Inflammatory macrophage treated with lipopolysaccharide for 4 hours (primary cell): ENCODE measurements at places on chromosomes 2 and 18.
A peak's percentile ranks its signal among the peaks of the same experiment; 100 is the strongest.

DNA sequence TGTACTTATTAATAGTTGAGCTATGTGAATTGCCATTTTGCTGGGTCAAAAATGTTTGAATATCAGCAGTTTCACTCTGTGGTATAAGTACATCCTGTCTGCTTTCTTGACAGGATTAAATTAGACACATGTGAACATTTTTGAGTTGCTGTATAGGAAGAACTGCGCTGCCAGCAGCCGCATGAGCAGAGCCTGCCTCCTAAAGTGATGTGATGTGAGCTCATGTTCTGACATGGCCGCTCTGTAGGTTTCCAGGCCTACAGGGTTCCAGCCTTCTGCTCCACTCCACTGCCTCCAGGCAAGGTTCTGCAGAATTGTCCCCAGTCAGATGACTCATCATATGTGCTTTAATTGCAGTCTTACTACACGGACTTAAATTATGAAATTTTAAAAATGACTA is 119.7 kb upstream of the NFATC1 start:
- DNase-seq, result peak; percentile 11

- peak; percentile 42 for DNase-seq
Observed at GRCh38 chr18:3451989-3452749, 2.2 kb downstream of the TGIF1 start.

DNA sequence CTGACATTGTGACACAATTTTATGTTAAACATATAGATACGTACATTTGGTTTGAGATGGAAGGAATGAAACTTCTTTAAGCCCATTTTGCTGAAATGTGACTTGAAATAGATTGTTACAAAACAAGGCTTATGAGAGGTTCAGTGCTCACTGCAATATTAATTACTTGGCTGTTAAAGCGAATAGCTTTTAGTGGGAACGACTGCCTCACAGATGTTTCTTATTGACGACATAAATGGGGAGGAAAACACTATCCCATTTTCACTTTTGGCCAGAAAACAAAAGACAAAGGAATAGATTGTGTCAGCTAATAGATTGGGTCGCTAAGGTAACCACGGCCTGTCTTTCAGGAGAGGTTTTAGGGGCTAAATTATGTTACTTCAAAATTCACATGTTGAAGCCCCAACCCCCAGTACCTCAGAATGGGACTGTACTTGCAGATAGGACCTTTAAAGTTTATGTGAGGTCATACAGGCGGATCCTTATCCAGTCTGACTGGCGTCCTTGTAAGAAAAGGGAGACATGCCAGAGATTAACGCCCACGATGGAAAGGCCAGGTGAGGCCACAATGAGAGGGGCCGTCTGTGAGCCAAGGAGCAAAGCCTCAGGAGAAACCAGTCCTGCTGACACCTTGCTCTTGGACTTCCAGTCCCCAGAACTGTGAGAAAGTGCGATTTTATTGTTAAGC is 10.8 kb downstream of the INPP1 start:
- DNase-seq, result no peak

GRCh38 chr2:15731889-15732271 is 140.2 kb downstream of the DDX1 start:
- no peak for DNase-seq

GRCh38 chr18:76495006-76495370 is at the start of gene ZNF516:
Gene ZNF516, minus strand, starts transcription at chr18:76495242. Its CDS starts 52,188 bp downstream, at chr18:76443054.
- DNase-seq, result peak; percentile 33

GRCh38 chr18:13259701-13260100 is 41.1 kb downstream of the LDLRAD4 start:
- DNase-seq, result no peak

DNA sequence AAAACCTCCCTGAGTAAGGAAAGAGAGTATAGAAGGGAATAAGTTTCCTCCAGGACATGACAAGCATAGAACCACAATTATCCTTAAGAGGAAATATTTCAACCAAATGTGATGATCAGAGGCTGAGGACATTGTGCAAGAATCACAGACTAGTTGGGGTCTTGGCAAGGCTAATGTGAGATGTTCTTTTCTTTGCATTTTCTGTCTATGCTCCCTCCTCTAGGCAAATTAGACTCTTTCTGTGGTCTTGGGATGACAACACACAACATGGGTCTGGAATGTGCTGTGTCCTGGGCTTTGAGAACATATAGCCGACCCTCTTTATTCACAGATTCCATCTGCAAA is 32.0 kb upstream of the IL1RL1 start:
- DNase-seq, result no peak

- peak; percentile 96 for DNase-seq
Observed at GRCh38 chr2:205706769-205707381, 24.6 kb downstream of the NRP2 start.

DNA sequence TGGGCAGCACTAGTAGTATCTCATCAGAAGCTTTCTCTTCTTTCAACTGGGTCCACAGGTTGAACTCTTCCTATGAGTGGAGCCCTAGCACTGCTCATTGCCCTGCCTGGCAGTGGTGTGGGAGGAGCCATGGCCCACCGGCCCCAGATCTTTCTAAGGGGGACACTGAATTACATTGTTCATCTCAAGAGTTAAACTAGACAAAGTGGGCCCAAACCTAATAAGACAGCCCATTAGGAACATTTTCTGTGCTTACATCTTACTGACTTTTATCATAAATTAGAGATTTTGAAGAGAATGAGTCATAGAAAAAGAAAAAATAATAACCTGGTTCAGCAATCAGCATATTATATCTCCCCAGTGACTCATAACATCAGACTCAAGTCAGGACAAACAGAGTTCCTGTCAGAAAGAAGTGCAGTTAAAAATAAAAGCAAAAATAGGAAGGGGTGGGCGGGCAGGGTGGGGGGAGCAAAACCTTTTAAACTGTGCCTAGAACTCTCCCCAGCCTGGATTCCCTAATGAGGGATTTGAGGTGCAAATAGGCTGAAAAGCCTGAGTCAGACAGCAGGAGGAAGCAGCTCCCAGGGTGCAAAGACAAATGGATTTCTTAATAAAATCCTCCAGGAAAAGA is 161.6 kb upstream of the TRIB2 start:
- peak; percentile 40 for DNase-seq

DNA sequence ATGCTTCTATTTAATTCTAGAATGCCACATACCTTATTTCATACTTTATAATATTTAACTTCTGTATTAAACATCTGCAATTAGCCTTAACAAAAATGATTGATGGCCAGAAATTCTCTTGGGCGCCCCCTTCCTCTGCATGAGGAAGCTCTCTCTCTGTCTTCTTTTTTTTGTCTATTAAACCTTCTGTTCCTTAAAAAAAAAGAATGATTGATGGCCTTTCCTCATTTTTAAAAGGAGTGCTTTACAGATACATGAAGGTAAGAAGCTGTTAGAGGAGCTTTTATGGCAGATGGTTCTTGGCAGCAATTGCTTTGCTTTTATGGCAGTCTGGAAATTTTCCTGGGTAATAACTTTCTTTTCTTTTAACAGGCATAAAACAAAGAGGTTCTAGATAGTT is 526.9 kb downstream of the SLC4A3 start:
- no peak for DNase-seq

GRCh38 chr2:231977430-231977829 is 15.9 kb downstream of the DIS3L2 start:
- no peak for DNase-seq

DNA sequence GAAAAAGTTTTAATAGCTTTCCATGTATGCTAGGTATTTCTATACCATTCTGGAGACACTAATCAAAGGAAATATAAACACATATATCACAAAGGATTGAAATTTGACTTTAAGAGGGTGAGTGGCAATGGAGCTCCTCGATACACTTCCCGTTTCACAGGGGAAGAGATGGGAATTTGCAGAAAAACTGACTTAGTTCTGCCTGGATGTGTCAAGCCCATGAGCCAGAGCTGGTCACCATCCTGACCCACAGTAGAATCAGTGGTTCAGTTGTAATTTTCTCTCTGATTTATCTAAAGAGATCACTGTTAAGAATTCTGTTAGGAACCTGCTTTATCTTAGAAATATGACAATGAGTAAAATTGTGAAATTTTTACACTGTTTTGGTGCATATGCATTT is 34.2 kb downstream of the PLCL1 start:
- DNase-seq, result peak; percentile 80

- no peak for DNase-seq
Observed at GRCh38 chr18:73669297-73669696, 478.3 kb downstream of the FBXO15 start.

DNA sequence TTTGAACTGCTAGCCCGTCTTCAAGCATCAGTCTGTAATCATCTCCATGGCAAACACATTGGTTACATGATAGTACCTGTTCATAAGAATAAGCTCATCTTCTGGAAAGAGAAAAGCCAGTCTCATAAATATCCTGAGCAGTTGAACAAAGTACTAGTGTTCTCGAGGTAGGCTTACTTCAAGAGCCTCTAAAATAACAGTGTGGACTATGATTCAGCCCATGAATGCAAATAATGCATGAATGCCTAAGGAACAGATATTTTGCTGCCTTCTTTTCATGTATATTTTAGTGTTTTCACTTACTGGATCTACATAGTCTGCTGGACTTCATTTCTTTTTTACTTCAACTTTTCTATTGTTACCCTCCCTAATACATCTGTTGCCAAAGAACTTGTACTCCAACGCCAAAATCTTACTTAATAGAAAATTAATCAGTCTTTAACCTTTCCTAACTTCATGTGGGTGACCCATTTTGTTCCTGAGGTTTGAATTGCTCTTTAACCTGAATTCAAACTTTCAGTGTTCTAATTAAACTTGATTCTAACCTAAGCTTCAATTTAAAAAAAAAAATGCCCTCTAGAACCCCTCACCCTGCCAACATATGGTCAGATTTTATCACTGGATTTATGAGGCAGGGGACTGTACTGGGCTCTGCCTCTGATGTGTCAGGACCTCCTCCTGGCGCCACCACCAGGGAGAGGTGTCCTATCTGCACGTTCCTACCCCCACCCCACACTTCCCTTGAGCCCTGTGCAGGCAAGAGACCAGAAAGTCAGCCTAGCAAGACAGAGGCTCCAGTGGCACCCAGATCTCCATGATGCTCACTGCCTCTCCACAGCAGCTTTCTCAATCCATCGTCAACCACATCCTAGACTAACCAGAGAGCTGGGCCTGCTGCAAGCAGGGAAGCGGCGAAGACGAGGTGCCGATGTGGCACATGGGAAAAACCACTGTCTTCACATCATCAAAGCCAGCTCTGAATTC is 264.7 kb upstream of the ID2 start:
- no peak for DNase-seq

GRCh38 chr18:57649556-57650500 is 28.2 kb upstream of the NARS1 start:
- DNase-seq, result peak; percentile 95

- DNase-seq, result no peak
Observed at GRCh38 chr18:64380117-64380516, 231.2 kb upstream of the LINC00305 start.

- DNase-seq, result no peak
Observed at GRCh38 chr2:98380203-98380535, 33.9 kb downstream of the CNGA3 start.

DNA sequence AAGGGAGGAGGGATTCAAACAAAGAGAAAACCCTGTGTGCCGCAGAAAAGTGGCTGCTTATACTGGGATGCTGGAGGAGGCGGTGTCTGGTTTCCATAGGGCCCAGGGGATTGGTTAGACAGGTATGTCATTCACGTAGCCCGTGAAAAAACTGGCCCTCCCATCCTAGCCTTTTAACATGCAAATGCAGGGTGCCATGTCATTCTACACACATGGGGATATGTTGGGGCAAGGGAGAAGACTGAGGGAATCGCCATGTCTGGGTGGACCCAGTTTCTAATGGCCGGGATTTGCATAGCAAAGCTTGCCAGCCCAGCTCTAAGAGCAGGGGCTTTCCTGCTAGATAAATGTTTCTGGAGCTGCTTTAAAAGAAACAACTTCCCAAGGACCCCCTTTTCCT is 8.2 kb upstream of the RNU2-63P start:
- DNase-seq, result no peak

DNA sequence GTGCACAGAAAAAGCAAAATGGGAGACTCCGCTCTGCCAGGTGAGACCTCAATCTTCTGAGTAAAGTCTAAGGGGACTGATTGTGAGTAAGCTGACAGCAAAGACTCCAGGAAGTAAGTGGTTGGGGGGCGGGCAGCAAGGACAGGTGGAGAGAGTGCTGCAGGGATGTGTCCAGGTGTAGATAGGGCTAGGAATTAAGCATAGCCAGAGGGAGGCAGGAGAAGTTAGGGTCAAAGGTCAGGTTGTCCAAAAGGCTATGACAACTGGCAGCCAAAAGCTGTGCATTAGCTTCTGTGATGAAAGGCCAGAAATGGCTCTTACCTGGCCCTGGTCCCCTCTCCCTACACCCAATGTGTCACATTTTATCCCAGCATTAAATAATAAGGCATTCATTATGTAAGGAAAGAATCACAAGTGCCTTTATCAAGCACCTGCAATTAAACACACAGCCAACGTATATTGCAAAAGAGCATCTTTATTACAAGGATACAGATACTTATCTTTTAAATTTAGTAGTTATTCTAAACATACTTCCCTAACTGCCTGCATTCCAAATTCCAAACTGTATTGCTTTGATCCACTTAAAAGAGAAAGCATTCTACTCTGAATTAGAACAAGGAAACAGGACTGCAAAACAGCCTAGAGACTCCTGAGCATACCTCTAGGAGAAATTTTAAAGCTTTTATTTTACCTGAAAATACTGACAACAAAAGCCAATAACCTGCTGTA is 247.9 kb downstream of the IRS1 start:
- no peak for DNase-seq

DNA sequence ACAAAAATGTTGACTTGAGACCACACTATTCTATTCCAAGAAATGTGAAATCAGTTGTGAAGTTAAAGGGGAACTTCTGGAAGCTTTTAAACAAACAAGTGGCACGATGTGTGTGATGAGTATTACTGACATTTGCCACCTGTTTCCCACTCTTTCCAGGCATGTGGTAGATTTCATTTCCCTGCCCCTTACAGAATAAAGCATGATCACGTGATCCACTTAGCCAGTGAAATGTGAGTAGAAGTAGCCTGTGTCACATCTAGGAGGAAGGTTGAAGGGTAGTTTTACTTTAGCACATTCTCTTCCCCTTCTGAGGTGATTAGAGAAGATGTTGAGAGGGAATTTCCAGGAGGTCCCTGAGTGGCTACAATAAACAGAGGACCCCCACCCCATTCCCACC is 3.8 kb downstream of the COL4A4 start:
- no peak for DNase-seq

GRCh38 chr2:72423756-72424155 is 276.1 kb upstream of the CYP26B1 start:
- DNase-seq, result no peak

DNA sequence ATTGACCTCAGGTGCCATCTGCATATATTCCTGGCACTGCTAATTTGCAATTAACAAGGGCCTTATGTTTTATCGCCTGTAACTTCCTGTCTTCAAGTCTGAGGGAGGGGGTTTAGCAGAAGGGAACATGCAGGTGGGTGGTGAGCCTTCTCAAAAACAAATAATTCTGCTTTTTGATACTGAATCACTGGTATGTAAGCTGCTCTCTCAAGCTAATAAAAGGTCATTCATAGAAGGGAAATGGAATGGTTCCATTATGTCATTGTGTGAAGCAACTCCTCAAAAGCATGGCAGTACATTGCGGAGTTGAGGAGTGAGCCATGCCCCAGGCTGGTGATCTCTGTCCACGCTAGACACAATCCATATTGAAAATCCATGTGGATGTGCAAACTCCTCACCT is 414.8 kb upstream of the ID2 start:
- peak; percentile 88 for DNase-seq

GRCh38 chr2:141856215-141856919 is 274.4 kb downstream of the LRP1B start:
- DNase-seq, result no peak
